Activated B cell treated with CpG ODN at 0.5 μM for 24 hours (primary cell): ENCODE measurements at places on chromosomes 6 and 20. TPM values are rescaled to one million over a fixed set of nuclear protein-coding genes. Genes with fewer than 3 reads are reported as not detected.

DNA sequence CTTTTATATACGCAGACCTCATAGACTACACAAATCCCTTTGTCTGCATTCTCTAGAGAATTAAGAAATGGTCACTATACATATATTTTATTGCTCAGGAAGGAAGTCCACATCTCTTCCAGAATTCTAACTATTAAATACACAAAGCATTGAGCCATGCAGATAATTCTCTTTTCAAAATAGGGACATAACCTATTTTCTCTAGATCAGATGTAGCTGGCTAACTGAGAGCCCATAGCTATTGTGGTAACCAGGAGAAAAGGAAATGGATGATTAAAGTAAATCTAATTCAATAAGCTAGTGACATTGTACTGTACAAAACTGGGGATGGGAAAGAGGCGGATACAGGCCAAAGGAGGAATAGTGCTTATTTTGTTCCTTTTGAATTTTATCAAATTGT is 137.2 kb downstream of the BACH2 start:
- DNase-seq, result no peak
- H3K36me3 ChIP-seq, result peaks cover 32% of the 10 kb centered on the region
- peak overlapping the region; percentile 64 for H3K27ac ChIP-seq
- no peak overlapping the region for H3K4me3 ChIP-seq
- no peaks in the 10 kb centered on the region for H3K27me3 ChIP-seq

DNA sequence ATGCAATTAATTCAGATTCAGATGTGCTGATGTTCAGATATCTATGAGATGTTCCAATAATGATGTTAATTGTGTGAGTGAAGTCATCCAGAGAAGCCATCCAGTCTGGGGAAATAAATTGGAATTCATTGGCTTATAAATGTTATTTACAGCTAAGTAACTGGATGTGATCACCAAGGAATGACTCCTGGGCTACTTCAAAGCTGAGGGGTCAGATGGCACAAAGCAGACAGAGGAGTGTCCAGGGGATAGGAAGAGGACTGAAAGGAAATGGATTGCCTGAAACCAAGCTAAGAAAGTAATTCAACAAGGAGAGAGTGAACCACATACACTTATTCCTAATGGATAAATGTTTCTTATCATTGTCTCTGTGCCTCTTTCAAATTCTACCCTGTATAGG is 4.5 kb upstream of the MLIP start:
- no peak overlapping the region for H3K4me3 ChIP-seq
- H3K27me3 ChIP-seq, result no peaks in the 10 kb centered on the region
- no peak for DNase-seq
- H3K27ac ChIP-seq, result no peak overlapping the region
- H3K36me3 ChIP-seq, result no peaks in the 10 kb centered on the region

DPPA5 gene
- total RNA-seq, result not detected in 2 replicates

DNA sequence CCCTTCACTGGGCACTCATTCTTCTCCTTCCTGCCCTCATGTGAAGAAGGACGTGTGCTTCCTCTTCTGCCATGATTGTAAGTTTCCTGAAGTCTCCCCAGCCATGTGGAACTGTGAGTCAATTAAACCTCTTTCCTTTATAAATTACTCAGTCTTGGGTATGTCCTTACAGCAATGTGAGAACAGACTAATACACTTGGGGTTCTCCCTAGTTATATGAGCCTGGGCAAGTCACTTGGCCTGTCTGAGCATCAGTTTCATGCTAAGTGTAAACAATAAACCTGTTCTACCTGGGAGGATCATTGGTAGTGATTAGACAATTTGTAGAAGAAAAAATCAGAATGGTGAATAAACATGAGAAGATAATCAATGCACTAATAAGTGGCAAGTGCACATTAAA is 162.2 kb upstream of the ARG1 start:
- no peak for DNase-seq
- peaks cover 2% of the 10 kb centered on the region for H3K27me3 ChIP-seq

DNA sequence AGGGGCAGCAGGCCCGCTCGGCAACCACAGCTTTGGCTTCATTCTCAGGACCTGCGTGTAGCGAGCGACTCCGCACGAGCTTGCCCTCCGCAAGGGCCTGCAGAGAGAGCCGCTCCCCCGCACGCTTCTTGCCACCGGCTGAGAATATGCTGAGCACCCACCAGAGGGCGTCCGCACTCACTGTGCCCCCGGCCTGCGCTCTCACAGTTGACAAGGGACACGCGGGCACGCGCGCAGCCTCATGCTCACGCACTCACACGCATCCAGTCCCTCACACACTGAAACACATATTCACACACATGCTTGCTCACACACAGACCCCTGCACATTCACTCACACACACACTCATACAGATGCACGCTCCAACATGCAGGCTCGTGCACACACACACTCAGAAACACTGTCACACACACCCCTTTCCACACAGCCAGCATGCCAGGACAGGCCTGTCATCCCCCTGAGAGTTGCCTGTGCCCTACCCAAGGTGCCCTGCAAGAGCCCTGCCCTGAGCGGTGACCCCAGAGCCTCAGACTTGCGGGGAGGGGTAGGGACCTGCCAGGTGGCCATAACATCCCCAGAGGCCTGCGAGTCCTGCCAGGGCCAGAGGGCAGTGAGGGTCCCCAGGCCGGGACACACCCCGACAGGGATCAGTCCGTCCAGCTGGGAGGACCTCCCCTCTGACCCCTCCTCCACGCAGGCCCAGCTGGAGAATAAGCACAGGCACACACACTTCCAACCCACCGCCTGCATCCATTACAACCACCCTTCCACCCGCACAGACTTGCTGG is 174.1 kb downstream of the BMP7 start:
- H3K4me3 ChIP-seq, result no peak overlapping the region
- no peak overlapping the region for H3K27ac ChIP-seq
- peaks cover 4% of the 10 kb centered on the region for H3K4me1 ChIP-seq

- peaks cover 81% of the 10 kb centered on the region for H3K4me1 ChIP-seq
- no peaks in the 10 kb centered on the region for H3K36me3 ChIP-seq
- H3K4me3 ChIP-seq, result peak overlapping the region; percentile 42
Measured at GRCh38 chr6:136763716-136764516, 28.4 kb downstream of the MAP3K5 start.

DNA sequence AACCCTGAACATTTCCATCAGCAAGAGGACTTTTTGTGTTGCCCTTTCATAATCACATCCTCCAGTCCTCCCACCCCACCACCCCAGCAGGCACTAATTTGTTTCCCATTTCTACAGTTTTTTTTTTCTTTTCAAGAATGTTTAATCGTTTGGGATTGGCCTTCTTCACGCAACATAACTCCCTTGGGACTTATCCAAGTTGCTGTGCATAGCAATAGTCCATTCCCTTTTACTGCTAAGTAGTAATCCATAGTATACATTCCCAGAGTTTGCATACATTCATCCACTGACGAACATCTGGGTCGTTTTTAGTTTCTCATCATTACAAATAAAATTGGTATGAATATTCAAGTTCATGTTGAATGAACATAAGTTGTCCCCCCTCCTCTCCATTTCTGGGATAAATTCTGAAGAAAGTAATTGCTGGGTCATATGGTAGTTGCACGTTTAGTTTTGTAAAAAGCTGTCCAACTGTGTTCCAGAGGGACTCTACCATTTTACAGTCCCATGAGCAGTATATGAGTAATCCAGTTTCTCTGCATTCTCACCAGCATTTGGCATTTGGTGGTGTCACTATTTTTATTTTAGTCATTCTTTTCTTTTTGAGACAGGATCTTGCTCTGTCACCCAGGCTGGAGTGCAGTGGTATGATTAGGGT is 90.8 kb downstream of the DOK5 start:
- no peaks in the 10 kb centered on the region for H3K27me3 ChIP-seq
- H3K4me3 ChIP-seq, result no peak overlapping the region
- DNase-seq, result no peak
- H3K27ac ChIP-seq, result no peak overlapping the region
- H3K4me1 ChIP-seq, result no peaks in the 10 kb centered on the region
- no peaks in the 10 kb centered on the region for H3K36me3 ChIP-seq

GRCh38 chr20:40195742-40196141 is 493.3 kb downstream of the MAFB start:
- no peak overlapping the region for H3K4me3 ChIP-seq
- no peak overlapping the region for H3K27ac ChIP-seq
- H3K4me1 ChIP-seq, result no peaks in the 10 kb centered on the region
- no peak for DNase-seq
- no peaks in the 10 kb centered on the region for H3K36me3 ChIP-seq

PAX1 gene
- total RNA-seq, result not detected in 2 replicates

DNA sequence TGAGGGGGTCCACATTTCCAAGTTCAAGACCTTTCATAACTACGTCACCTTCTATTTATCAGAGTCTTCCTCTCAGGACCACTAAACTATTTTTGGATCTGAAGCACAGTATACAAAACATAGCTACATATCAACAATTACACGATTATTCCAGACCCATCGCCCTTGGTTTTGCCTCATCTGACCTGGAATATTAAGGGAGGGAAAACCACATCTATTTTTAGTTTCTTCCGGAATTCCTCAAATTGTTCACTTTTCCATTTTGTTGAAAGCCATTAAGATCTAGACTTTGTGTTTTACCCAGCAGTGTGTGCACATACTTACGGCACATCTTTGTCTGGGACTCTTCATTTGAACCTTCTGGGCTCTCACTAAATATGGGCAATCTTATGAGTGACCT is 12.0 kb upstream of the ADGRF5 start:
- no peak overlapping the region for H3K27ac ChIP-seq
- H3K4me3 ChIP-seq, result no peak overlapping the region
- DNase-seq, result no peak
- H3K4me1 ChIP-seq, result no peaks in the 10 kb centered on the region

GRCh38 chr6:127341471-127342202 is 1.8 kb downstream of the ECHDC1 start:
- H3K27ac ChIP-seq, result no peak overlapping the region
- no peak overlapping the region for H3K4me3 ChIP-seq
- H3K27me3 ChIP-seq, result no peaks in the 10 kb centered on the region
- peaks cover 7% of the 10 kb centered on the region for H3K36me3 ChIP-seq

DNA sequence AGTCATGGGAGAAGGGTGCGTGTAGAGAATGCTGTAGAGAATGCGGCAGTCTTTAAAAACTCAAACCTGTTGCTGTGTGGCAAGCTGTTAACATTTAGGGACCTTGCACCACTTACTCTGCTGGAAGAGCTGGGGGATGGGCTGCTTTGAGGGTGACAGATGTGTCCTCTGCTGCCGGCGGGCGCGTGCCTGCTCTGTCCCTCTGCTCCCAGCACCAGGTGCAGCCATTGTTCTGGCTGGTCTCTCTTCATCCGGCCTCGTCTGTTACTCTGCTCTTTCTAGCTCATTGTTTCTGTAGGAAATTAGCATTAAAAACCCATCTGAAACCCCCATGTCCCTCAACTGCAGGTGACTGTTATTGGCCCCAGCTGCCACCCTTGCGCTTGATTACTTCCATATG is 78.5 kb downstream of the CBFA2T2 start:
- peak overlapping the region; percentile 45 for H3K4me3 ChIP-seq
- peaks cover 40% of the 10 kb centered on the region for H3K4me1 ChIP-seq
- no peaks in the 10 kb centered on the region for H3K27me3 ChIP-seq
- DNase-seq, result no peak

POPDC3 gene
- total RNA-seq, result not detected in 2 replicates

RIPOR3 gene
- total RNA-seq, result not detected in 2 replicates

GRCh38 chr6:118370722-118371121 is 177.4 kb upstream of the PLN start:
- H3K4me1 ChIP-seq, result no peaks in the 10 kb centered on the region
- no peaks in the 10 kb centered on the region for H3K27me3 ChIP-seq
- no peak for DNase-seq
- H3K4me3 ChIP-seq, result no peak overlapping the region

LRFN2 gene
- total RNA-seq, result not detected in 2 replicates

- H3K4me3 ChIP-seq, result no peak overlapping the region
- no peak for DNase-seq
- no peaks in the 10 kb centered on the region for H3K4me1 ChIP-seq
- H3K36me3 ChIP-seq, result peaks cover 12% of the 10 kb centered on the region
- no peaks in the 10 kb centered on the region for H3K27me3 ChIP-seq
Measured at GRCh38 chr20:20649945-20650344, 62.5 kb downstream of the RALGAPA2 start.

DNA sequence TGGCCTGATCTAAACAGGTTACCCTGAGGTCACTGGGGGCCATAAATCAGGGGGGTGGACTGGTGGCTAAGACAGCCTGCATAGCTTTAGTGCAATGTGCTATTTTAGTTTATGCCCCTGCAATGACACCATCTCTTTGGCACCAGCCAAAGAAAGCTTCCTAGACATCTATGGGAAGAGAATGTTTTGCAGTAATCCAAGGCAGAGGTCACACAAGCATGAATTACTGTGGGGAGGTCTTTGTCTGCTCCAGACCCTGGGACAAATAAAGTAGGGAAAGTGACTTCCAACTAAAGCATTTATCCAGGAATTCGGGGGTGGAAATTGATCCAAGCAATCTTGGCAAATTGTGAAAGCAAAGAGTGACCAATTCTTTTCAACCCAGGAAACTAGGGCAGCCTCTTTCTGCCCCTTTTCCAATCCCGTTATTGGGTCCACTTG is 5.3 kb downstream of the RIPOR2 start:
- H3K27ac ChIP-seq, result peak overlapping the region; percentile 91
- H3K36me3 ChIP-seq, result peaks cover 77% of the 10 kb centered on the region
- H3K27me3 ChIP-seq, result no peaks in the 10 kb centered on the region
- peaks cover 96% of the 10 kb centered on the region for H3K4me1 ChIP-seq

DNA sequence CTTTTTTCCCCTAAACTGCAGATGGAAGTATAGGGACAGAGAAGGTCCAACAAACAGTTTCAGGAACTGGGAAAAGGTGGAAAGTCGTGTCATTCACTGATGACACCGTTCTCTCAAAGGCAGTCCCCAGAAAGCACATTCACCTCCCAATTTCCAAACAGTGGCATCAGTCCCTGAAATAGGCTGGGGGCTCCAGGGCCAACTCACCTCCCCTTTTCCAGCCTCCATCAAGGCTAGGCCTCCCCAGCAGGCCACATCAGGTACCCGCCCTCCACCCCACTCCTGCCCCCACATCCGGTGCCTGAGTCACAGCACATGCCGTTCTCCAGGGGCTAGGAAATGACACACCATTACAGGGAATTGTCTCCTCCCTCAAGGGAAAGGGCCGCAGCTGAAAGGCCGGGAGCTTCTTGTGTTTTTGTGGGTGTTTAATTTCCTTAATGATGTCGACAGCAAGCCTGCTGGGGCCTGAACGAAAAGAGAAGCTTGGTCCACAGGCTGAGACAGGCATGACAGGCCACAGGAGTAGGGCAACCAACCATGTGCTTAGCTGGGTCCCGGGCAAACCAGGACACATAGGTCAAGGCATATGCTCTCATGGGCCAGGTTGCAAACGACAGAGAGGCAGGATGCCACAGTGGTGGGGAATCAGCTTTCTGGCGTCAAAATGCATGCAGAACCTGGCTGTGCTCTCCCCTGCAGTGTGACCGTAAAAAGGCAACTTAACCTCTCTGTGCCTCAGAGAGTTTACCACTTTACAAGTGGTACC is 39.2 kb downstream of the ZMYND8 start:
- DNase-seq, result peak; percentile 18
- no peaks in the 10 kb centered on the region for H3K27me3 ChIP-seq
- H3K4me3 ChIP-seq, result peak overlapping the region; percentile 50
- H3K27ac ChIP-seq, result peak overlapping the region; percentile 84
- peaks cover 15% of the 10 kb centered on the region for H3K36me3 ChIP-seq
- H3K4me1 ChIP-seq, result peaks cover 63% of the 10 kb centered on the region
